ENCODE measurements at places on chromosomes 6 and 20.

- DNase-seq: no peak
These were observed 334.9 kb upstream of the AGPAT4 start for GRCh38 chr6:161608771-161609170.

- no peak for DNase-seq
These were observed 1.3 kb upstream of the SNAI1 start for GRCh38 chr20:49981218-49982071.

GRCh38 chr6:6220718-6221117 lies 99.7 kb downstream of the F13A1 start:
- no peak for DNase-seq

DNA sequence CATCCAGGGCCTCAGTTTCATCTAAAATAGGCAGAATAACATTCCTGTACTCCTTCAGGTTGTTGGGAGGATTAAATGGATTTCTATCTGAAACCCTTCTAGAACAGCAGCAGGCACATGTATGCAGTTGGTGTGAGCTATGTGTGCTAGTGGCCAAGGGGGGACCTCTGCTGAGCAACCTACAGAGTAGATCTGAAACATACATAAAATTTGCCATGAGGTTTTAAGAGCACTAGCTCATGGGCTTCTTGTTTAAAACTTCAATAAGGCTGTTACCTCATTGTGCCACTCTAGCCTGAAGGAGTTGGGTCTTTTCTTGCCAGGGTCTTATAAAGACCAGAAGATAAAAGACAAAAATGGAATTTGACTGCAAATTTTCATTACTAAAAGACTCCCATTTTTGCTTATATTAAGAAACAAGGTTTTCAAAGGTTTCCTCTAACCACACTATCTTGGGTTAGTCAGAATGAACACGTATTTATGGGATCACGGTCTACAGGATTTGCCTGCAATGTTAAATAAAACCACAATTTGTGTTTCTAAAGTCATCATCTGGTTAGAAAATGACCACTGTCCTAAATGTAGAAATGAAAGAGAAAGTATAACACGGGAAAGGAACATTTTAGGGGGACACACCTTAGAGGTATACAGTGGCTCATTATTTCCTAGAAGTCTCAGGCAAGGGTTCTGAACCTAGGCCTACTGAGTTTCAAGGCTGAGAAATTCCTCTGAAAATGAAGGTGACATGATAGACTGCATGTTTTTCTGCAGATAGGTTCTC lies 144.9 kb upstream of the OLIG3 start:
- DNase-seq: no peak

GRCh38 chr6:30154709-30155519 lies 6.1 kb downstream of the TRIM10 start:
- no peak for DNase-seq

DNA sequence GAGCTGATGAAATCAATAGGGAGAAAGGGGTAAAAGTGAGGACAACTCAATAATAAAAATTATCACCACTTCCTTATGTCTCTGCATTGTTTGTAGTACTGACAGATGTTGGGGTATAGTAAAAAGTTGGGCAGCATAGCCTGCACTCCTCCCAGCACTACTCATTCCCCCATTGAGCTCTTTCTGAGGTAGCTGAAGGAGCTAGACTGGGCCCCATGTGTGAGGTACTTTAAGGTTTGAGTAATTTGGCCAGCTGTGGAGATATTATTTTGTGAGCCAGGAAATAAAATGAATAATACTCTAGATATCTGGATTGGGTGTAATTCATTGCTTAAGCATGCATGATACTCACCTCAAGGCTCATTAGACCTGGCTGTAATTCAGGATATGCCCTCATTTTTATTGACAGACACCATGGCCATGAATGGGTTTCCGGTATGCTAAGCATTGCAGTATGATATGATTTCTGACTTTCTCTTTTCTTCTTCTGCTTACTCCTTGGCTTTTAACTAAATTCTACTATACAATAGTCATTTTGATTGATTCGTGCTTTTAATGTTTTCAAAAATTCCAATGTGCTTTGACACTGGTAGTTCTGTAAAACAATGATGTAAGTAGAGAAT lies 283.9 kb upstream of the RIMS1 start:
- no peak for DNase-seq

DNA sequence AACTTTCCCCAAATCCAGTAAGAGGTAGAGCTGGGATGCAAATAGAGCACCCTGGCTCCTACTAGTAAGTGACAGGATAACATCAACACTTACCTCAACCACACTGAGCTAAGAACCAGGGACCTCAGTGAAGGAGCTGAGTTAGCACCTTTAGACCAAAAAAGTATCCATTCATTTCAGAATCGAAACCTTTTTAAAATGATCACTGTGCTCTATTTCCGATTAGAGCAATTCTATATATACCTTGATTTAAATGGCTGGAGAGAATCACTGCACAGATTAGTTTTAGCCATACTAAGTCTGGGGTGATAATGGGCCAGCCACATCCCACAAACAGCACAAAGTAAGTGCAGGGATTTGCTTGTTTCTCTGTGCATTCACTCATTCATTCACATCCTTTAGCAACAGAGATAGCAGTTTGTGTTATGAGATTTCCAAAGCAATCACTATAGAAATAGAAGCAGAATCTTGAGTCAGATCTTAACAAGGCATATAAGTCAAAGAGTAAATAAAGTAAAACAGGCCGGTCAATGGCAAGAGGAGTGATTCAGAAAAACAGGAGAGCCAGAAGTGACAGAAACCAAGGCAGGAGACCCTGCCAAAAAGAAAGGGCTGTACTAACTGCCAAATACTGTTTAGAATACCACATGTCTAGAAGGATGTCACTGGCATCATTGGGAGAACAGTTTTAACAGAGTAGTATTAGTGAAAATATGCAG lies 136.3 kb downstream of the KIF13A start:
- DNase-seq: no peak

DNA sequence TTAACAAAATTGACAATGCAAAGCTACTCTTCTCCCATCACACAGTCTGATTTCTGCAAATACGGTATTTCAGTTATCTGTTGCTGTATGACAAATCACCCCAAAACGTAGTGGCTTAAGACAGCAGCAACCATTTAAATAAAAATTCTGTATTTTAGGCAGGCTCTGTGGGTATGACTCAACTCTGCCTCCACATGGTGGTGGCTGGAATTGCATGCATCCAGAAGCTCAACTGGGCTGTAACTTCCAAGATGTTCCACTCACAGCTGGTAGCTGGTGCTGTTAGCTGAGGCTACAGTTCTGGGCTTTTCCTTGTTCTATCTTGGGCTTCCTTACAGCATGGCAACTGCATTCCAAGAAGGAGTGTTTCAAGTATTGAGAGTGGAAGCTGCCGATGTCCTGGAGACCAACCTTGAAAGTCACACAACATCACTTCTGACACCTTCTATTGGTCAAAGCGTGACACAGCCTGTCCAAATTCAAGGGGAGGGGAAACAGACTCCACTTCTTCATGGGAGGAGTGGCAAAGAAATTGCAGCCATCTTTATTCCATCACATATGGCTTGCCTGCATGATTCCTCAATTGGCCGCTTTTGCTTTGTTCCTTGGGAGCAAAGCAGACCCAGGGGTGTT lies 39.7 kb upstream of the TULP1 start:
- peak; percentile 76 for DNase-seq

- no peak for DNase-seq
These were observed 79.2 kb upstream of the BACH2 start for GRCh38 chr6:90375681-90376439.

DNA sequence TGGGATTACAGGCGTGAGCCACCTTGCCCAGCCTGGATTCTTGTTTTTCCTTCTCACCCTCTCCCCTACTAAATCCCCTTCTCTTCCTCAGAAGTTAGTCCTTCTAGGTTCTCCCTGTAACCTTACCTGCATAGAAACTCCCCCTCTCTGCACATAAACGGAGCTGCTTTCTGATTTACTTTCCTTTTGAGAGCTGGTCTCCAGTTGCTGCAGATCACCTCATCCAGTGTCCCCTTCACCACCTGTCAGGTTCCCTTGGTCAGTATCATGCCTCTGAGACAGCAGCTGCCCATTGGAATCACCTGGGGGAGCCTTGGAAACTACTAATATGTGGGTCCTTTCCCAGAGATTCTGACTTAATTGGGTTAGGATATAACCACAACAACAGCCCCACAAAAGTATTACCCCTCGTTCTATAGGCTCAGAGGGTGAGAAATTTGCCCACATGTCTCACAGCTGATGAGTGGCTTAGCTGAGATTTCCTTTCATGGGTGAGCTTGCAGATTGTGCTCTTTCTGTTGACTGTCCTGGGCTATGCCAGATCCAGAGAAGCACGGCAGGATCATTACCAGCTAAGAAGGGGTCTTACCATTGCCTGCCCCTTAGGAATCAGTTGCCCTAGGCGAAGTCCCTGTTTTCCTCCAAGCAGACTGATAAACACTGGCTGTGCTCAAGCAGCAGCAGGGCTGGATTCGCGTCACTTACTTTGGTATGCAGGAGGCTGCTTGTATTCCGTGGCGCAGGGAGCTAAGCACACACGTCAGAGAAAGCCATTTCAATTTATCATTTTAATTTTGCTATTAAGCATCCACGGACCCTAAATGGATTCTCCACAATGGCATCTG lies 51.3 kb downstream of the AKAP12 start:
- DNase-seq: no peak

DNA sequence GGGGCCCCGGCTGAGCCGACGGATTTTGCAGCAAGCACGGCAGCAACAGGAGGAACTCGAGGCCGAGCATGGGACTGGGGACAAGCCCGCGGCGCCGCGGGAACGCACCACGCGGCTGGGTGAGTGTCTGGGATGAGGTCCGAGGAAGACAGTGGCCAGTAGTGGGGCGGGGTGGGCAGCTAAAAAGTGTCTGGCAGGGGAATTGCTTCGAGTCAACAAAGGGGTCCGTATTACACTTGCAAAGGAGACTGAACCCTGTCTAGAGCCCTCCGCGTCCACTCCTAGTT lies 356 bp downstream of the BYSL start:
- no peak for DNase-seq

DNA sequence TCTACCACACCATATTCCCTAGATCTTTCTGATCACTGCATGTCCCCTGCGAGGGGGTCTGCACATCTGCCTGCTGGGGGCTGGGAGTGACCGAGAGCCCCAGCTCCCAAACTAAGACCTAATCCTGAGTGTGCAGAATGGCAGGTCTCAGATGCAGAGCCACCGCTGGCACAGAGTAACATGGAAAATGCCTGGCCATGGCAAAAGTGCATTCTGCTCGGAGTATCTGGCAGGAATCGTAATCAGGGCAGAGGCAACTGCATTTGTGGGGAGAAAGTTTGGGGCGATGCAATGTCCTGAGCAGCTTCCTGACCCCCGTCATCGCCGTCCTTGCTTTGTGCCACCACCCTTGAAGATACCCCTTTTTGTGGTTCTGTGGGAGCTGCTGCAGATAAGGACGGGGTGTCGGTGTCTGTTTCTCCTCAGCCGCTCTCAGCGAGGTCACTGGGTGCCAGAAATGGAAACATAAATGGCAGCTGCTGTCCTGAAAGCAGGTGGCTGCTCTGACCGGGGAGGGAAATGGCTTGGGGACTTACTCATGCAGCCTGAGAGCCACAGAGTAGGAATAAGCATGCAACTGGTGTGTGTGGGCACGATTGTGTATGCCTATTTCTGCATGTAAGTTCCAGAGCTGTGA lies 157.9 kb downstream of the LY86 start:
- DNase-seq: no peak

GRCh38 chr20:57375652-57376230 lies 15.5 kb upstream of the RBM38 start:
- no peak for DNase-seq

- DNase-seq: no peak
These were observed 150.9 kb upstream of the HMGN3 start for GRCh38 chr6:79385333-79385732.

- no peak for DNase-seq
These were observed 8.5 kb downstream of the ISM1 start for GRCh38 chr20:13229538-13229937.

DNA sequence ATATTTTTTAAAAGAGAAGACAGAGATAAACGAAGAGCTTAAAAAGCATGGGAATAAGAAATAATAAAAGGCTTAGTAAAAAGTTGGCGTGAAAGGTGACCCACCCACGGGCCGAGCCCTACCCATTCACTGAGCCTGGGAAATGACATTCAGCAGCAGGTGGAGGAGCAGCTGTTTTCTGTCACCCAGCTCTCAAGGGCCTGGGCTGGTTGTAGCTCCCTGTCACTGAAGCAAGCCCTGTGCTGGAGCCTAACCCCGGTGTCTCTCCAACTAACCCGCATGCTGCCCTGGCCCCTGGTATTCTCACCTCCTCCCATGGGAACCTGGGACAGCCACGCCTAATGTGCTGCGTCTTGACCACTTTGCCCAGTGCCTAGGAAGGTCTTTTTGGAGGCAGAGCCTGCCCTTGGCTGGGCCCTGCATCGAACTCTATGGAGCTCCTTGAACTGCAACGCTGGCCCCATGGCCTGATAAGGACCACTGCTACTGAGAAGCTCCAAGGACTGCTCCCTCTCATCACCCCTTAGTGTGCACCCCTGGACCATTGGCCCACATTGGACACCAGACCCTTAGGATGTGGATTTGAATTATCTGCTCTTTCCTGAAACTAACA lies 68.8 kb upstream of the IYD start:
- no peak for DNase-seq

DNA sequence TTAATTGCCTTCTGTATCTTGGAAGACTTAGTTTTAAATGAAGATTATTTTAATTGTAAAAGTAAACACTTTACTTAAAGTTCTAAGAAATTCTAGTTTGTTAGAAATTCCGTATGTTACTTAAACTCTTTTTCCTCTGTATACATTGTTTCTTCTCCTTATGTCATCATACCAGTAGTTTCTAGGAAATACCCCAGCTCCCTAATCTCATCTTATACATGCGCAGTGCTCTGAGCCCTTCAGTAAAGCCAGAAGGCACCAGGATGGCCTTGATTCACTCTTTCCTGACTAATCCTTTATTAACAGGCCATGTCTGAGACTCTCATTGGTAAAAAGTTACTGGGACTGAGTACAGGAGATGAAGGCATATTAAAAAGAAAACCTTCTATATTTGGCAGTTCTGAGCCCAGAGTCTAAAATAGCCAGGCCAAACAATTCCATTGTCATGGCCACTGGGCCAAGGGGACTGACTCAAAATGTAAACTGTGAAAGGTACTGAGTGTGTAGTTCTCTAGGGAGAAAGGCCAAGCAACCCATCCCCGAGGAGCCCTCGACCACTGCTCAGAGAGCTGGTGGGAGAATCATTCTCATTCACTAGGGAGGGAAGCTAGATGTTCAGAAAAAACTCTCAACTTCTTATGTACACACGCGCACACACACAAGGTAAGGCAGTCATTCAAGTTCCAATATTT lies 25.0 kb downstream of the SLC22A1 start:
- DNase-seq: no peak

DNA sequence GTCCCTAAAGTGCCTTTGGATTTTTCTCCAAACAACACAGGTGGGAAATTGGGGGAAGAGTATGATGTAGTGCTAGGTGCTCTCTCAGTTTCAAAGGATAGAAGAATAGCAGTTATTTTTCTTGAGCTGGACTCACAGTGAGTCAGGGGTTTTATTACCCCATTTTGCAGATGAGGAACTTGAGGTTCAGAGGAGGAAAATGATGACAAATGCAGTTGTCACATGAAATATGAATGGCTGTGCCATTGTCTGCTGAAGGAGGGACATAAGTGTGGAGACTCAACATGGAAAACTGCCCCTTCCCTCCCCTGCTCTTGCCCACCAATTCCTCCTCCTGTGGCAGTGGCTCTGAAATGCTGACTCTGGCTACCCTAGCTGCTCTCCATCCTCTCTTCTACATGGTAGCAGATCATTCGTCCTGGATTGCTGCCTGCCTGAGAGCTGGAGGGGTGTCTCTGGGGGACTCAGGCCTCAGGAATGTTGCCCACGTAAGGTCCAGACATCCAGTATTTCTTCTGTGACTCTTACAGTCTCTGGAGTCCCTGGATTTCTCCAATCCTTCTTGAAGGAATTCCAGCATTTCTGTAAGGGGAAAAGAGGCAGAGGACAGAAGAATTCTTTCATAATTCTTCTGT lies 37.6 kb upstream of the EPB41L1 start:
- no peak for DNase-seq
